Tibial nerve (tissue), 4 donors: ENCODE measurements at places on chromosomes 11 and 22.

DNA sequence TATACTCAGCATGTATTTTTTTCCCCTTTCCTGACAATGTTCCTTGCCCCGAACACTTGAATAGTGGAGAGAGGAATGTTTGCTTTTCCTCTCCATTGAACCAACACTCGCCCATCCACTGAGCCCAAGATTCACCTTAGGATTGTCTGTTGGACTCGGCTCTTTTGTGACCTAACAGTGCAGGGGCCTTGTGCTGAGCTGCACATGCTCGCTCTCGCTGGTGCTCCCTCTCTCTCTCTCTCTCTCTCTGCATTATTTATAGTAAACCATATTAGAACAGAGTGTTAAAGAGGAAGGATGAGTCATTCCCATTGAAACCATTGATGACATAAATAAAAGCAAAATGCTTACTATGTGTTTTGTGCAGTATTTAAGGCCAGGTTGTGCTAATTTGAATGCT, 20.7 kb downstream of the ZBTB16 start:
- no peak for DNase-seq

DNA sequence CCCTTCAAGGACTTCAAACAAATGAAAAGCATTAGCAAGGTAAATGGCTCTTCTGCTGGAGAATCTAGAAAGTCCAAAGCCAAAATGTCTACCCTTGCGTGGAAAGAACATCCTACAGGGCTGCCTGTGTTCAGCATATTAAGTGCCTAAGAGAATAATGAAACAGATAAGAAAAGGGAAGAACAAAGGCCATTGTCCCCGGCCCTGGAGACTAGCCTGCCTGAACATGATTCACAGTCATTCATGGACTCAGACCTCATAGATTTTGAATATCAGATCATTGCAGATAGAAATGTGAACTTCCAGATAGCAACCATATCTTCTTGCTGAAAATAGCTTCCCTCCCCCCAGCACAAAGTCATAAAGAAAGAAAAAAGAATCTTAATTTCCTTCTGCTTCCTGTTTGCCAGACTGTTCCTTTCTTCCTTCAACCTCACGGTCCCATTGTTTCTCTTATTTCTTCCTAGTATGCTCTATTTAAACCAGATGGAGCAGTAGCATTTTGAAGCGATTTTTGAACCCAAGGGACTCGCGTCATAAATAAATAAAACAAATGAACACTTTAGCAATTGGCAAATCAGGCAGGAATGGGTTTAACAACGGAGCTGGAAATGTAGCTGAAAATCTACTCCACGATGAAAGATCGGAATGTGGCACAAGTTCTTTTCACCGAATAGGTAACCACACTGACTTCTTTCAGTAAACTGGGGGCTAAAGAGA, 408.2 kb upstream of the CCDC90B start:
- DNase-seq: no peak

GRCh38 chr22:47568700-47569099, 806.2 kb downstream of the TBC1D22A start:
- no peak for DNase-seq

GRCh38 chr22:43343262-43343669, at the start of gene SCUBE1:
Gene SCUBE1, minus strand, starts transcription at chr22:43343372. Its CDS starts 111 bp downstream, at chr22:43343261.
- peak; percentile 53 for DNase-seq

DNA sequence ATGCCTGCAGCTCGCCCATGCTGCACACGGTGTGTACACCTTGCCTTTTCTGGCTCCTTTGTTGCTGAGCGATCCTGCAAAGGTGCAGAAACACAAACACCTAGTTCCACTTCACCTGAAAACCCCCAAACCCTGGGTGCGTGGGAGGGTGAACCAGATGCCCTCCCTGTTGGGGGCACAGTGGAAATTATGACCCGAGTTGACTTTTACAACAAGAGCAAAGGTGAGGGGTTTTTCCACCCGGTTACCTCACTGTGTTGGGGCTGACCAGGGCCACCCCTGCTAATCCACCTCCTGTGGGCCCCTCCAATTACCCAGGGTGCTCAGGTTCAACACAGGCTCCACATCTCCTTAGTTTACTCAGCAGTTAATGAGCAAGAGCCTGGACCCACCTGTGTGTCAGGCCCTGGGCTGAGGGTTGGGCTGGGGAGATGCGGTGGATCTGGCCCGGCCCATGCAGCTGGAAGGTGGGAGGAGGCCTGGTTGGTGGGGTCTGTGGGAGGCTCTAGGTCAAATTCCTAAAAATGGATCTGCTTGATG, 42.1 kb downstream of the LRRC32 start:
- no peak for DNase-seq

DNA sequence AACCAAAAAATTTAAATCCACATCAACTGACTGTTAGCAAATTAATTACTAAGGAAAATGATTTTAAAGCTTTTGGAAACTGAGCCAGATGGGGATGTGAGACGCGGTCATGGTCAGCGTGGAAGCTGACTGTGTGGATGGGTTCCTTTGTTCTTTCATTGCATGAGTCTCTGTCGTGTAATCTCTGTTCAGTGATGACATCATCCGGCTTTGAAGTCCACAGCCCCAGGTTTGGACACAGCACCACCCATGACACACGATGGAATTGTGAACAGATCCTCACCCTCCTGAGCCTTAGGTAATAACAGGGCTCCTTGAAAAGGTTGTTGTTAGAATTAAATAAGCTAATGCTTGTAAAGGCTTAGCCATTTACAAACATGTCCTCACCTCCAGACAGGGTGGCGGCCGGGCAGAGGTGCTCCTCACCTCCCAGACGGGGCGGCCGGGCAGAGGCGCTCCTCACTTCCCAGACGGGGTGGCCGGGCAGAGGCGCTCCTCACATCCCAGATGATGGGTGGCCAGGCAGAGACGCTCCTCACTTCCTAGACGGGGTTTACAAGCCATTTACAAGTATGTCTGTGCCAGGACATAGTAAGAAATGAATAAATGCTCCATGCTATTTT, 677.3 kb downstream of the TBC1D22A start:
- DNase-seq: no peak

DNA sequence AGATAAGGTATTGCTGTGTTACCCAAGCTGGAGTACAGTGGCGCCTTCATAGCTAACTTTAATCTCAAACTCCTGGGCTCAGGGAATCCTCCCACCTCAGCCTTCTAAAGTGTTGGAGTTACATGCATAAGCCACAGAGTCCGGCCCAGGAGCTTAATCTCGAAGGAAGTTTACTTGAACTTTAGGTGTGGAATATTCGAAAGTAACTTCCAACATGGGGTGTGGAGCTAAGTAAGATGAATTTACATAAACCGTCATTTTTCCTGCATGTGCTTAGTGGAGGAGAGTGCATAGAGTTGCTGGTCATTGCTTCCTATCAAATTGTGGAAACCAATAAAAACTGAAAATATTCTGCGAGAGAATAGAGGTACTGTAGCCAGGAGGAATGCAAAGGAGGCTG, 1.5 kb downstream of the ATG13 start:
- no peak for DNase-seq

DNA sequence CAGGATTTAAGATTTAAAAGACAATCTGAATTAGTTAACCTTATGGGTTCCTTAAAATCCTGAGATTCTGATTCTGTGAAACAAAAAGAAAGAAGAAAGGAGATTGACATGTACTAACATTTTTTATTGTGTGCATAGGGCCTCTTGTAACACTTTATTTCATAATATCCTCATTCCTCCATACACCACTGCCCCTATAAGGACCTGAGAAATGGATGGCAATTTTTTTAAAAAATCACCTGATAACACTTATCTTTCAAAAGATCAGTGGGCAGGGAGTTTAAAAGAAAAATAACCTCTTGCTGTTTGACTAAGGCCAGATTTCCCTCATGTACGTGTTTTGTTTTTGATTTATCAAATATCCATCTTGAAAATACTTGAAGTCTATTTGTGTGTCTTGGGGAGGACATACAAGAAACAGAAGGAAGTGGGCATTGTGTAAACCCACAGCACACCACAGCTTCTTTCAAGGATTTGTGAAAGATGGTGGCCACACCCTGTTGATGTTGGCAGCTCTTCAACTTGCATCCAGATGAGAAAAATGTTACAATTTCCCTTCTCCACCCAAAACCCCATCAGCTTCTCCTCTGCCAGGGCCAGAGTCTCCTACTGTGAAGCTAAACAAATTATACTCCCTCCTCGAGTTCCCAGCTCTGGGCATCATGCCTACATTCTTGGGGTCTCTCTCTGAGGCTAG, 35.0 kb upstream of the MPEG1 start:
- DNase-seq: peak; percentile 78

GRCh38 chr11:59857439-59858434, 8.6 kb downstream of the TCN1 start:
- no peak for DNase-seq

DNA sequence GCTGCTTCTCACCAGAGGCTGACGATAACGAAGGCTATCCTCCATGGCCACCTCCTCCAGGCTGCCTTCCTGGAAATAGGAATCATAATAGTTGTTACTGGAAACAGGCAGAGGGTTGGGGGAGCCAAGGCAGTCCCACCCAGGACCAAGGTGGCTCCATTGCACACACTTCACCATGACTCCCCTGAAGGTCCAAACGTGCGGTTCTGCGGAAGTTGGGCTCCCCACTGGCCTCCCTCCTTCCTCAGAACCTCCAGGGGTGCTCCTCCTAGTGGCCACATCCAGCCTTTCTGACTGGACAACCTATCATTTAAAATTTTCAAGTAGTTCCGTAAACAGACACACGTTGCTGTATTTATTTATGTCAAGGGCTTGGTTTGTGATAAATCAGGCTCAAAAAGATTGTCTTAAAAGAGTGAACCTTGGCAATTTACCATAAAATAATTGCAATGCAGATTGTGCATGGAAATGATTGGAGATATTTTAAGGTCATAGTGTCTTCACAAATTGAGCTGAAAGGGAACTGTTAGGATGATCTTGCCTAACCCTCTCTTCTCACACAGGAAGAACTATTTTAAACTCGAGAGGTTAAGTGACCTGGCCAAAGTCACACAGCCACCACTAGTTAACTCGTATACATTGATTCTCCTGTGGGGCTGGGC, 1.4 kb upstream of the TCN2 start:
- peak; percentile 54 for DNase-seq

- DNase-seq: no peak
These were observed 14.5 kb downstream of the EMSY start for GRCh38 chr11:76459299-76459698.

DNA sequence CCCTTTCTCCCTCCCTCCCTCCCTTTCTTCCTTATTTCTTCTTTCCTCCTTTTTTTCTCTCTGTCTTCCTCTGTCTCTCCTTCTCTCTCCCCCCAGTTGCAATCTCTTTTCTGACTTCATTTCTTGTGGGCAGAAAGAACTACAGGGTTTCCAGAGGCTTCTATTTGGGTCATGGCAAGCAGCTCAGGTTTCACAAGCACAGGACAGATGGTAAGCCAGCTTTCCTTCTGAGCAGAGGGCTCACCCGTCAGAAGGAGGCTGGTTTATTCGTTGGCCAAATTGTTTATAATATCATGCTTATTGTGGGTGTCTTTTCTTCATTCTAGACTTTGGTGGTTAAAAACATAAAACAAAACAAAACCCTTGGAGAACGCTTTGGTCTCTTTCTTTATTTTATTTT, 58.9 kb upstream of the CLMP start:
- no peak for DNase-seq

DNA sequence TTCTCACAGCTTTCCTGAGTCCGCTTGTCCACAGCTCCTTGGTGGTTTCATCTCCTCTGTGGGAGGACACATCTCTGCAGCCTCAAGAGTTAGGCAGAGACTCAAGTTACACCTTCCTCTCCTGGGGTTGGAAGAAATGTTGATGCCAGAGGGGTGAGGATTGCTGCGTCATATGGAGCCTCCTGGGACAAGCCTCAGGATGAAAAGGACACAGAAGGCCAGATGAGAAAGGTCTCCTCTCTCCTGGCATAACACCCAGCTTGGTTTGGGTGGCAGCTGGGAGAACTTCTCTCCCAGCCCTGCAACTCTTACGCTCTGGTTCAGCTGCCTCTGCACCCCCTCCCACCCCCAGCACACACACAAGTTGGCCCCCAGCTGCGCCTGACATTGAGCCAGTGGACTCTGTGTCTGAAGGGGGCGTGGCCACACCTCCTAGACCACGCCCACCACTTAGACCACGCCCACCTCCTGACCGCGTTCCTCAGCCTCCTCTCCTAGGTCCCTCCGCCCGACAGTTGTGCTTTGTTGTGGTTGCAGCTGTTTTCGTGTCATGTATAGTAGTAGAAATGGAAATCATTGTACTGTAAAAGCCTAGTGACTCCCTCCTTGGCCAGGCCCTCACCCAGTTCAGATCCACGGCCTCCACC, 11.7 kb downstream of the RASD2 start:
- no peak for DNase-seq

DNA sequence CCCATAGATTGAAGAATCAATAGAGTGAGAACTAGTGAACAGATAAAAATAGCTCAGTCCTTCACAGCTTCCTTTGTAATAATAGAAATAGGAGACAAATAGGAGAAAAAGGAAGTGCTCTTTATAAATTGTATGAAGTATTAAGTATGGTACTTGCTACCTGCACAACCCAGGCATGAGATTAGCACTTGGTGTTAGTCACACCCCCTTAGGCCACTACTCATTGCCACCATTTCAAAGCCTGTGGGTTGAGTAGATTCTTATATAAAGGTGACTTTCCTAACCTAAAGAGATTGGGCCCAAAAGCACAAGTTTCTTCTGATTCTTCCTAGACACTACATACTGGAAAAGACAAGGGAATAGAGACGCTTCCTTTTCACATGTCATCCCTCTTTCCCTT, 37.7 kb upstream of the ADORA2A start:
- no peak for DNase-seq

DNA sequence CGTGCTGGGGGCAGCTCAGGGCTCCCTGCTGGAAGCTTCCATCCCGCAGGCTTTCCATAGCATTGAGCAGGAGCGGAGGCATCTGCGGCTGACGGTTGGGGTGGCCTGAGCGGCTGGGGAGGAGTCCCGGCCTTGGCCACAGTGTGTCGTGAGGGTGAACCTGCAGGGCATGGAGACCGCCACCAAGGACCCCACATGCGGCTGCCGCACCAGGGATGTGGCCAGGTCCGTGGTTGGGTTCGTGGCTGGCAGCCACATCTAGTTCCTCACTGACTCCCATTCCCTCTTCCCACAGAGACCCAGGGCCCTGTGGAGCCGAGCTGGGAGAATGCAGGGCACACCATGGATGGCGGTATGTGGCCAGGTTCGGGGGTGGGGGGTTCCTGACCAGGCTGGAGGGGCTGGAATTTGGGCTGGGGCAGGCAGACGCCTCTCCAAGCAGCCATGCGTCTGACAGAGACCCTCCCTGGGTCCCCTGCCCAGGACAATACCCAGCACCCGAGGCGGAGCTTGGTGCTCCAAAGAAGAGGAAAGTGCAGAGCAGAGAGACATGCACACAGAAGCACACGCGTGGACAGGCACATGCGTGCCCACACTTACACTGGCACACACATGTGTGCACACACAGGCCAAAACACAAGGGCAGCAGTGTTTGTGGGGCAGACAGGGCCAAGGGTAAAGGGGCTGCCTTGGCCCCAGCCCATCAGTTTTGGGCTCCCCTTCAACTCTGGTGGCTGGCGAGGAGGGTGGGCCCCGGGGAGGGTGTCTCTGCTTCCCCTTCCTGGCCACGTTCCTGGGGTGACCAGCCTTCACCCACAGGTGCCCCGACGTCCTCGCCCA, 2.7 kb downstream of the MUC5B start:
- DNase-seq: no peak

GRCh38 chr11:77027275-77027674, 6.9 kb upstream of the B3GNT6 start:
- no peak for DNase-seq
